ENCODE measurements at places on chromosomes 7 and 10.

DNA sequence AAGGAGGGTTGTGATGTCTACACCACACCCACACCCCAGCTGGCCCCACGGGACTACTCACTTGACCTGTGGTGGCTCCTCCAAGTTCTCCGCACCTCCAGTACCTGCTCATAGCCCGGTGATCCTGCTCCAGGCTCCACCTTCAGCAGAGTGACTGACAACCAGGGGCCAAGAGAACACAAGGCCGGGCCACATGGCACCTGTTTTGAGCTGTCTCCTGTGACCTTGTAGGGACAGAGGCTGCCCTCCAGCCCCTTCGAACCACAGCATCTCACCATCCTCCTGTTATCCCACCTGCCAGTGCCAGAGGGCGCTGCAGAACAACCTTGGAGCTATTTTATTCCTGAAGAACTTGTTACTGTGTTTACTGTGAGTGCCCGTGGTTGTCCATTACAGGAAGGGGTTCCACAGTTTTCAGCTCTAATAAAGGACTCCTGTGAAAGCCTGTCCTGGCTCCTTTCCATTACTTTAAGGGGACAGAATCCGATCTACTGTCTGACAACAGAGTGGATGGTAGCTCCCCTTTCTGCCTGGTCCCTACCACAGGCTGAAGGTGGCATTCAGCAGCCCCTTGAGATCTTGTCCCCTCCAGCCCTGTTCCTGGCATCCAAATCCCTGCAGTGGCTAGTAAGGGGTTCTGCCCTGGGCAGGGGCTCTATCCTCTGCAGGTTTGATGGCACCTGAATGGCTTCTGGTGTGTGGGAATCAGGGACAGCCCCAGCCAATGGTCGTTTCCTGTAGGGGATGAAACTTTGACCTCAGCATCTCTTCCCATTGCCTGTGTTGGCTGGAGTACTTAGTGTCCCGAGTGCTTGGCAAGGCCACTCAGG, 50.8 kb downstream of the C10orf120 start:
- peak; percentile 10 for DNase-seq

GRCh38 chr7:64881461-64882287, 21.4 kb upstream of the ZNF273 start:
- no peak for DNase-seq

DNA sequence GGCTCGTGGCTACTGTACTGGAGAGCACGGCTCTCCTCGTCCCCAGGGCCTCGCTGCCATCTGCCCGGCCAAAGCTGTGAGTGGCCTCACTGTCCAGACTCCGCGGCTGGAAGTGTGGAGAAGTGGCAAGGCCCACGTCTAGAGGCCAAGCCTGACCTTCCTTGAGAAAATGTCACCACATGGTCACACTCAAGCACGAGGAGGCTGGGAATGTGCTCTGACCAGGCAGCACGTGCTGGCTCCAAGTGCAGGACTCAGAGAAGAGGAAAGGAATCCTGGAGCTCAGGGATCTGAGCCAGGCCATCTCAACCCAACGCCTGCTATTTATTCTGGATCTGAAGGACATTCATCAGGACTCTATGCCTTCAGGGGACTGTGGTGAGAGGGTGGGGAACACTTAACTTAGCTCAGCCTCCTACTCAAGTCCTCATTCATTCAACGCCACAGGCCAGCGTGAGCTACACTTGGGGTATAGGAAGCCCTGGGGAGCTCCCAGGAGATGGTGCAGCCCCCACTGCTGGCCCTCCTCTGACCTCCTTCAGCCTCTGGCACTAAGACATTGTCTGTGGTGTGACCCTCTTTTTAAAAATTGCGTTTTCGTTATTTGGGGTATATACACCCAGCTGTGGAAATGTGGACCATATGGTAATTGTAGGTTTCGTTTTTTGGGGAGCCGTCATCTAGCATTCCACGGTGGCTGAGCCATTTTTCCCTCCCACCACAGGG, 29.0 kb downstream of the EN2 start:
- no peak for DNase-seq

- no peak for DNase-seq
Measured at GRCh38 chr7:136617176-136617575, 251.3 kb upstream of the CHRM2 start.

DNA sequence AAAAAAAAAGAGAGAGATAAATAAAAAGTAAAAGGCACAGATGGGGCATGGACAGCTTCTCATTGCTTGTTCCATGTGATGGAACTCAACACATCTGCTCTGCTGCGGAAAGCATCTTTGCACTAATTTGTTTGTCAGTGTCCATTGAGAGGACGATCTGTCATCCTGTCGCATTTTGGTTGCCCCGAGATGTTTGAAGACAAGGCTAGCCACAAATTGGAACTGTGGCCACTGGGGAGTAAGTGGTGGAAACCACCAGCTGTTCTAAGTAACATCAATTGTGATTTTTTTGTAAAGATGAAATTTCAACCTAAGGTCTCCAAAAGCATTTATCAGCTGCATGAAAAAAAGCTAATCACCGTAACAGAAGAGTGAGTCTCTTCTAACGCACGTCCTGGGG, 312.7 kb downstream of the ADARB2 start:
- no peak for DNase-seq

Measured in stimulated activated CD4-positive, alpha-beta T cell treated with anti-CD3 and anti-CD28 coated beads, TNF-alpha, amount 100 ng/mL, for 48 hours (primary cell).